Vagina (tissue), 2 donors: ENCODE measurements at places on chromosomes 3 and 15. TPM values are rescaled to one million over a fixed set of nuclear protein-coding genes. Genes with fewer than 3 reads are reported as not detected.

GRCh38 chr3:179655236-179655635 is 2.4 kb downstream of the USP13 start:
- no peak for DNase-seq

- DNase-seq: no peak
Observed at GRCh38 chr3:111858642-111859041, 423 bp upstream of the PHLDB2 start.

- DNase-seq: no peak
Observed at GRCh38 chr15:44718180-44718926, 7.0 kb downstream of the B2M start.

- DNase-seq: no peak
Observed at GRCh38 chr3:71994906-71995305, 210.0 kb upstream of the PROK2 start.

DNA sequence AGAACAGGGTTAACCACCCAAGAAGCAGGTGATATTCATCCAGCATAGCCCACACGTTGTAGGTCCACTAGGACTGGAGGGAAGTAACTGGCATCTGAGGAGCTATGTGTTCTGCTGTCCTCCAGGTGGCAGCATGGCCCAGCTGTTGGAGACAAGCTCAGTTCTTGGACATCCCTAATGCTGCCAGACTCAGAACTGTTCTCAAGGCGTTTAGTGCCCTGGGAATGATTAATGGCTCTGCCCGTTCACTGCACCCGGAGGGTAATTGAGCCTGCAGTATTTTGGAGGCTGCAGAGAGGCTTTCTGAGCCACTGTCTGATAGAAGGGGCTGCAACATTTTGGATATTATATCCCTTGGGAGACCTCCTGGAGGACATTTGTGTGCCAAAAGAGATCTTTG is 521.3 kb upstream of the SEMA6D start:
- DNase-seq: no peak

DNA sequence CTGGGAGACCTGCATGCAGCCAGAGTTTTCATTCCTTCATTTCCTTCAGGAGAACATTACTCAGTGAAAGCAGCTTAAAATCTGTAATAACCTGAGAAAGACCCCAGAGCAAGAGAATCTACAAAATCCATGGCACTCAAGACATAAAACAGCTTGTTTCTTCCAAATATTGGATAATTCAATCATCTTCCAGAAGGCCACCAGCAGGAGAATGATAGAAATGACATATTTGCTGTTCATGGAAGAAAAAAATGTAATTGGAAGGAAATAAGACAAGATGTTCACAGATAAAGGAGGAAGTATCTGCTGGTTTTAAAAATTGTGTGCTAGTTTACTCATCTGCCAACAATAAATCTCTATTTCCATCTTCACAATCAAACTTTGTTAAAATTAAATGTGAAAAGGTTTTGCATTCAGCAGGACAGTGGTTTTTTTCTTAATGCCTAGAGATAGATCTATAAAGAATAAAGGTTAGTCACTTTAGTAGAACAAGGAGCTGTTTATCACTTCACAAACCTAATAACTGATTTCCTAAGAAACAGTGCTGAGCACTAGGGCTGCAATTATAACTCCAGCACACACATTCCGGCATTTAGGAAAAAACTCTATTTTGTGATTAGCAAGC is 530.8 kb downstream of the NSUN3 start:
- DNase-seq: no peak

- DNase-seq: no peak
Observed at GRCh38 chr15:74997141-74997540, 1.8 kb downstream of the SCAMP5 start.

GRCh38 chr15:40460404-40460803 is 10.4 kb upstream of the CHST14 start:
- no peak for DNase-seq

- DNase-seq: no peak
Observed at GRCh38 chr3:105674437-105675065, 194.3 kb downstream of the CBLB start.

GRCh38 chr3:136856665-136857064 is 5.3 kb upstream of the NCK1 start:
- DNase-seq: no peak

DNA sequence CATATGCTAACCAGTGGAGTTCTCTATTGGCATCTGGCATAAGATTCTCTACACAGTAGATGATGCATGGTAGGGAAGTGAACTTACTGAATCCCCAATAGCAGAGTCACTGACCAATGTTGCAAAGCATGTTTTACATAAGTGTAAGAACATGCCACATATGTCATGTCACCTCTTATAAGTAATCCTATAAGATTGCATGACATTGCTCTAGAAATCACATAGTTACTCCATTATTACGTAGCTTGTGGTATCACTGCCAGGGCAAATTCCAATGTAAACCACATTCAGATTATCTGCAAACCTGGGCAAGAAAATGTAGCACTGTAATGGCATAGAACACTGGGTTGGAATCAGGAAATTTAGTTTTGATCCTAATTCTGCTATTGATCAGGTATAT is 198.2 kb upstream of the UMPS start:
- no peak for DNase-seq

GRCh38 chr3:99023590-99024192 is 122.2 kb upstream of the DCBLD2 start:
- no peak for DNase-seq

DNA sequence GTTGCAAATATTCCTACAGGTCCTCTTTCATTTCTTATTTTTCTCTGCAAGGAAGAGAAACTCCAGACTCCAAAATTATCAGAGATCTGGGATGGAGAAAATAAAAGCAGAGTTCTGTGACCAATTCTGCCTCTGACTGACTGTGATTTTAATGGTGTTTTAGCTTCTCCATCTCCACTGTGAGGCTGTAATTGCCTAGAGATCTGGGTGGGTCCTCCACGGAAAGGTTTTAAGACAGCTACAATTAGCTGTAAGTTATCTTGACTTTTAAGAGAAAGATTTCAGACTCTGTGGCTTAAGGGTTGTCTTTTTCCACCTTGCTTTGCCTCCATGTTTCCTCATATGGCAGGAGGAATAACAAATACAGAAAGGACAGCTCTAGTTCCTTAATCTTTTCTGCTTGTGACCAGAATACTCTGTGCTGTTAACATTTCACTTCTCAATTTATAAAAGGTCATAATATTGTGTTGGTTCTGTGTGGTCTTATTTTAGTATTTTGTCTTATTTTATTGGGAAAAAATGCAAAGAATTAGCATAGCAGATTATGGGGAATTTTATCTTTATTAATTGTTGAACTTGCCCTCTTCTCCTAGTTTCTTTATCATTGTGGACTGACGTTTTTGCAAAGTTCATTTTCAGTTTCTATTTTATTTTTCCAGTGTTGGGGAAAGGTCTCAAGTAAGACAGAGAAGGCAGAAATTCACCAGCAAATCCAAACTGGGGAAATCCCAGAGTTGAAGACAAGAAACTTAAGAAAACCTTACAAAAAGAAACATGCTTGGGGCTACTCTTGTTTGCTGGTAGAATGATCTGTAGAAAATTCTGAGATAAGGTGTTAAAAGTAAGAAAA is 157.9 kb downstream of the RAP2B start:
- no peak for DNase-seq

The NT5DC2 gene
- total RNA-seq: 63.3 TPM

The SV2B gene
- total RNA-seq: 3.2 TPM

The CIB1 gene
- 42.7 TPM for total RNA-seq

The TUSC7 gene
- total RNA-seq: not detected

The PODXL2 gene
- 2.9 TPM for total RNA-seq

The ARF4 gene
- total RNA-seq: 69.0 TPM

The DISP2 gene
- total RNA-seq: 0.74 TPM
